ENCODE measurements at places on chromosomes 6 and 20.

DNA sequence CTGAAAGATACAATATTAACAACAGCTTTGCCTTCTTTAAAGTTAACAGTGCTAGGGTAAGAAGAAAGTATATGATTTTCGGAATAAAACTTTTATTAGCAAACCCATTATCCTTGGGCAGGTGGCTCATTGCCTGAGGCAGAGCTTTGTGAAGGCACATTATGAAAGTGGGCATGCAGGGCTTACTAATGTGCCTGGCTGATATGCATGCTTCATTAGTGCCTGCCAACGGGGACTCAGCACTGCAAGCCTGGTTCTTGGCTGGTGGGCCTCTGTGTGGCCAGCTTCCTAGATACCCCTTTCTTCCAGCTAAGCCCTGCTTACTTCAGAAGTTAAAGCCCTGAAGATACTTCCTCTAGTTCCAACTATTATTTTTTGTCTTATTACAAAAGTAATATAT, 481.6 kb downstream of the ADGRB3 start:
- DNase-seq = no peak

GRCh38 chr6:108142240-108142639, 23.6 kb upstream of the NR2E1 start:
- no peak for DNase-seq

GRCh38 chr6:170130201-170130621, 160.7 kb downstream of the DLL1 start:
- DNase-seq = no peak

GRCh38 chr20:35627121-35627520, 11.5 kb downstream of the SPAG4 start:
- DNase-seq = no peak

- DNase-seq = no peak
Measured at GRCh38 chr6:81897793-81898192, 145.3 kb upstream of the TENT5A start.

DNA sequence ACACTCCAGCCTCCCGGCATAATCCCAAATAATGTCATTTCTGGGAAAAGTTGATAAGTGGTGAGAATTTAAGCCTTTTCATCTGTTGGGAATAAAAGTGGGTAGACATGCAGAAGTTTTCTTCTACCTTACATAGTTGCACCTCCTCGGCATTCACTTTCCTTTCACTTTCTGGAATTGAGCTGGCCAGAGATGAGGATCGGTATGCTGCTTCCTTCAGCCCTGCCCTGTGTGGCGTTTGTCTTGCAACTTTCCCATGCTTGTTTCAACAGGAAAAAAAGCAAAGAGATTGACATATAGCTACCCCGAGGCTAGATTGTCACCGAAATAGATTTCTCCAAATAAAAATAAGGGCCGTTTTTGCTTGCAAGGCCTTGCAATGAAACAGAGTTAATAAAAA, 65.8 kb upstream of the JAG1 start:
- DNase-seq = no peak

DNA sequence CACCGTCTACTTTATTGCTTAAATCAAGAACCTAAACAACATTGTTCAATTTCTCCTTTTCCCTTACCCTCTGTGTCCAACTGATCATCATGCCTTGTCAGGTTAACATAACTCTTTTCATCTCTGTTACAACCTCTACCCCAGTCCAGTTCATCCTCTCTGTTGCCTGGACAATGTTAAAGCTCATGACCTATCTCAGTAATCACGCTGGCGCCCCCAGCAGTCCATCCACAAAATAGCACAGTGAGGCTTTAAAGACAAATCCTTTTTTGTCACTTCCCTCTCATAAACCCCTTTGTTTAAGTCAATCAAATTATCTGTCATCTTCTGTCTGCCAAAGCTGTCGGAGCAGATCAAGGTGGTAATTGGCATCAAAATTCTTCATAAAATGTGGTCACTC, 140.1 kb downstream of the QKI start:
- peak; percentile 16 for DNase-seq

DNA sequence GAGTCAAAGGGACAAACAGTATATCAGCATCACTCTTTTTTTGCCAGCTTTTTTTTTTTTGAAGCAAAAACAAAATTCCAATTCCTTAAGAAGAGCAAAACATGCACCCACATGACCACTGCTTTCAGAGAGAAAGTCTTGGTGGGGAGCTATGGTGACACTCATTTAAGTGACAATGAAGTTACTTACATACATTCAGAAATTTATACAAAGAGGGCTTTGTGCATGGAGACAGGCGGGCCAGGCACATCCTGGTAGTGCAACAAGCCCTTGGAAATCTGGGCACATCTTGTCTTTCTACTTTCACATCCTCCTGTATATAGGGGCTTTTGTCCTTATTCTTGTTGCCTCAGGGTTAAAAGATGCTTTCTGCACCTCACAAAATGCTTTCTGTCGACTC, 55.9 kb downstream of the IL22RA2 start:
- no peak for DNase-seq

GRCh38 chr6:24718449-24719124, 367 bp downstream of the C6orf62 start:
- no peak for DNase-seq

DNA sequence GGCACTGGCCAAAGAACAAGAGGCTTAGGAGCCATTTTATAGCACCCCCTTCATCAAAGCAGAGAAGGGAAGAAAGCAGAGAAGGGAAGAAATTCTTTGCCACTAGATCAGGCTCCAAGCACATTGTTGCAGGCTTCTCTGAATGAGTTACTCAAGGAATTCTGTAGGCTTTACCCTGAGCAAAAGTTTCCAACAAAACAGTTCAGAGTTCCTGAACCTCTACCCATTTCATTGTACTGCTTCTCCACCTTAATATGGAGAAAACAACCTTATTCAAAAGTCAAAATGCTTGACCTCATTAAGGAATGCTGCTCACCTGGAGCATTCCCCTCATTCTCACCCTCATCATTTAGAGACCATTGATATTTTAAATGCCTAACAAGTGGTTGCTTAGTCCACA, 115.5 kb upstream of the LOC128125822 start:
- DNase-seq = no peak
